H1 (cell line): ENCODE measurements at places on chromosomes 2 and 18.

DNA sequence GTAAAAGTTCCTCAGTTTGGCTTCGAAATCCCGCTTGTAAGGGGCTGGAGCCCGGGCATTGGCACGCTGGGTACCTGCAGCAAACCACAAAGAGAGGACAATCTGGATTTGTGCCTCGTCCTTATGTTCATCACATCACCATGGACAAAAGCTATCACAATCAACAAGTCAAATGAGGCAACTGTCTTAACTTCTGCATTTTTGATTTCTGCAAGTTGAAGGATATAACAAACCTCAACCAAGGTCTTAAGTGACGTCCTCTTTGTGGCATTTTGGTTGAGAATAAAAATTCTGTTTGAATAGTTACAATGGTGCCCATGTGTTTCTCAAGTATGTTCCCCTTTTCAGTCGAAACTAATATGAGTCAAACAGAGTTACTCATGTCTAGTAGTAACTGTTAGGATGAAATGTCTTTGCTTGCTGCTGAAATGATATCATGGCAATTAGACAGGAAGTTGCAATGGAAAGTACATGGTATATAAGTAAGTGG is 70.8 kb upstream of the STK17B start:
- no peak for DNase-seq

DNA sequence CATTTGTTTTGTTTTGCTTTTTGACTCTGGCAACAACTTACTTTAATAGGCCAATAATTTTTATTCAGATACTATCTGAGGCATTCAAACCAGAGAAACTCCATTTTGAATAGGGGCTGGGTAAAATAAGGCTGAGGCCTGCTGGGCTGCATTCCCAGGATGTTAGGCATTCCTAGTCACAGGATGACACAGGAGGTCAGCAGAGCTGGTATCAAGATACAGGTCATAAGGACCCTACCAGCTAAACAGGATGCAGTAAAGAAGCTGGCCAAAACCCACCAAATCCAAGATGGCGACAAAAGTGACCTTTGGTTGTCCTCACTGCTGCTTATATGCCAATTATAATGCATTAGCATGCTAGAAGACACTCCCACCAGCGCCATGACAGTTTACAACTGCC is 102.2 kb upstream of the XPO1 start:
- DNase-seq: no peak

DNA sequence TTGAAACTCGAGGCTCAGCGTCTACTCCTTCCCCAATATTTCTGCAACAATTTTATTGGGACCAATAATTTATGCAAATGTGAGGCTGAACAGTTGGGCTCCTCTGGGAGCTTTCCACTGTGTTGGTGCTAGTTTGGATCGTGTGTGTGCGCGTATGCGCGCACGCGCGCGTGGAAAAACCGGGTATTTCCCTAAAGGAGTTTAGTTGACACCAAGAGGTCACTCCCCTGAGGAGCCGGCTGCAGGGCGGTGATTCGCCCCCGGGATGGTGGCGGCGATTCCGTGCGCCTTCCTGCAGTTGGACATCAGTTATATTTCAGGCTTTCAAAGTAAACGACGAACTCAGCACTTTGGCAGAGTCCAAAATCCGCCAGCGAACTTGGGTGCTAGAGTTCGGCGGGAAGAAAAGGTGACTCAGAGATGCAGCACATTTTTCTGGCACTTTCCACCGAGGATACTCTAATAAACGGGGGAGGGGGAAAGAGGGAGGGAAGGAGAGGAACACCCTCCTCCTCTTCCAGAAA is 186.5 kb upstream of the FANCL start:
- DNase-seq: no peak

GRCh38 chr18:24877546-24877945 is 417.1 kb downstream of the HRH4 start:
- no peak for DNase-seq
